Dermis blood vessel endothelial cell (primary cell): ENCODE measurements at places on chromosomes 5 and 9. TPM values are rescaled to one million over a fixed set of nuclear protein-coding genes. Genes with fewer than 3 reads are reported as not detected.

LHX3 gene
- not detected in 2 replicates for total RNA-seq

ZDHHC11B gene
- 0.17 TPM in 1 of 2 replicates, not detected in the other for total RNA-seq

ANKRD31 gene
- 0.05 TPM in 1 of 2 replicates, not detected in the other for total RNA-seq

GABBR2 gene
- total RNA-seq = 0.68 and 1.7 TPM in 2 replicates

CLIC3 gene
- 0.09 TPM in 1 of 2 replicates, not detected in the other for total RNA-seq

PCDHB12 gene
- 0.47 and 0.68 TPM in 2 replicates for total RNA-seq

LCN10 gene
- total RNA-seq = 0.05 TPM in 1 of 2 replicates, not detected in the other

SGCD gene
- total RNA-seq = 0.51 and 0.84 TPM in 2 replicates

CCDC192 gene
- total RNA-seq = not detected in 2 replicates

ORM1 gene
- total RNA-seq = not detected in 2 replicates

CDHR2 gene
- under 0.01 TPM in 1 of 2 replicates, not detected in the other for total RNA-seq

IRX1 gene
- total RNA-seq = under 0.01 TPM in 1 of 2 replicates, not detected in the other

CMYA5 gene
- 0.05 and 0.17 TPM in 2 replicates for total RNA-seq

CEP78 gene
- 18.5 and 29.8 TPM in 2 replicates for total RNA-seq

MUSK gene
- total RNA-seq = not detected in 2 replicates

CCNO gene
- total RNA-seq = not detected in 2 replicates

POU5F2 gene
- total RNA-seq = 0.65 and 1.2 TPM in 2 replicates

GNA14 gene
- 16.8 and 34.9 TPM in 2 replicates for total RNA-seq

QRFP gene
- not detected in 2 replicates for total RNA-seq

SHOC1 gene
- not detected in 2 replicates for total RNA-seq
